Endodermal cell (in vitro differentiated cells): ENCODE measurements at places on chromosomes 3 and 15. TPM values are rescaled to one million over a fixed set of nuclear protein-coding genes. Genes with fewer than 3 reads are reported as not detected.

- DNase-seq = no peak
These were observed 172.7 kb downstream of the SYNPR start for GRCh38 chr3:63450634-63451363.

- DNase-seq = no peak
These were observed 42.9 kb upstream of the TSC22D2 start for GRCh38 chr3:150365132-150365604.

DNA sequence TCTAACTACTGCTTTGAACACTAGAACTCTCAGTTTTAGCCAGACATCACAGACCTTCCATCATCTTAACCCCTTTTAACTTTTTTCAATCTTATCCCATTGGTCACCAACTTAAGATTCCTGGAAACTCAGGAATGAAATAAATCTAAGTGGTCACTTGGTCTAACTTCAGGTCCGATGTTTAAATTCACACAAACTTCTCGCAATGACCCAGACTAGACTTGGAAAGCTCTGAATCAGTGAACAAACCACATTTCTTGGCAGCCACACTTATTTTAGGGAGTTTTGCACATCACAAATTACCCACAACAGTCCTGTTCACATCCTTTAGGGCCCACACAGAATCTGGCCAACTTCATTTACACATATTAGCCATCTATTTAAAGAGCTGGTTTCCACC lies 118.9 kb downstream of the MAGI1 start:
- no peak for DNase-seq

- DNase-seq = no peak
These were observed 407.4 kb downstream of the RSL24D1 start for GRCh38 chr15:54789376-54789775.

DNA sequence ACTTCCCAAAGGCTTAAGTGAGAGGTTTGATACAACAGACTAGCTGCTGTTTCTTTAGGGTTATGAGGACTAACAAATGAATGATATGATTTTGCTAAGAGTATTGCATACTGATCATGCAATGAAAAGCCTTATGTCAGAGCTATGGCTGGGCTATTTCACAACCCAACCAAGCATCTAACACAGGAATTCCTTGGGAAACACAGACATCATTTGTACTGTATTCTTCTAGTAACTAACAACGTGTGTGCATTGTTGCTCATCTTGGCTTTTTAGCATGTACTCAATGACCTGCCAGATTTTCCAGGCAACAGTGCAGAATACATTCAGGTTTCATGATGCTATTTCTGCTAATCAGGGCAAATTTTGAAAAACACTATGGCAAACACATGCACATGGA lies 19.3 kb downstream of the PDZRN3 start:
- DNase-seq = no peak

GRCh38 chr3:88584451-88584850 lies 434.7 kb downstream of the C3orf38 start:
- no peak for DNase-seq

DNA sequence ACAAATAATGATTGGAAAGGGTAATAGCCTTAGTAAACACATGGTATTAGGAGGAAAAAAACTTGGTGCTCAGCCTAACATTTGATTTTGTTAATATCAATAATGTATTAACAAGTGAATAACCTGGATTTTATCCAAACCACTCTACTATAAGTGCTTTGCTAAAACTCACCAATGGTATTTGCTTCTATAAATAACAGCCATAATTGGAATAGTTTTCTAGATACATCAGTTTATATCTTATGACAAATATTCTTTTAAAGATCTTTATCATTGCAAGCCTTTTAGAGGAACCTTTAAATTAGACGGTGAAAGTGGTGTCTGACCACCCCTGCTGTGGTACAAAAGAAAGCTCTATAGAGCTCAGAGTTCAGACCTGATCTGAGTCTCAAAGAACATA lies 123.9 kb downstream of the SHOX2 start:
- DNase-seq = no peak

GRCh38 chr3:137035631-137036030 lies 77.8 kb downstream of the IL20RB start:
- peak; percentile 86 for DNase-seq

DNA sequence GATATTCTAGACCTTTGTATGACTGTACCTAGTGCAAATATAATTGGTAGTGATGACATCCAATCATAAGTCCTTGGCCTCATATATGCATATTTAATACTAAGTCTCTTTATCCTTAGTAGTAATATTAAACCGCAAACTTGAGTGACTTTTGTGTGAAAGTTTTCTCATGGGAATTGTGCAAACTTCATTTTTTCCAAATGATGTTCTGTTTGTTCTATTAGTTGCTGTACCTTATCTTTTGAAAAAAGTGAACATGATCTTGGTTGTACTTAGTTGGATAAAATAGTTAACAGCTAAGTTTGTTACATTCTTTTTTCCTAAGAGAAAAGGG lies 43.2 kb downstream of the TMEM45A start:
- DNase-seq = no peak

- DNase-seq = peak; percentile 94
These were observed 744.7 kb downstream of the EPHA3 start for GRCh38 chr3:89851974-89852621.

DNA sequence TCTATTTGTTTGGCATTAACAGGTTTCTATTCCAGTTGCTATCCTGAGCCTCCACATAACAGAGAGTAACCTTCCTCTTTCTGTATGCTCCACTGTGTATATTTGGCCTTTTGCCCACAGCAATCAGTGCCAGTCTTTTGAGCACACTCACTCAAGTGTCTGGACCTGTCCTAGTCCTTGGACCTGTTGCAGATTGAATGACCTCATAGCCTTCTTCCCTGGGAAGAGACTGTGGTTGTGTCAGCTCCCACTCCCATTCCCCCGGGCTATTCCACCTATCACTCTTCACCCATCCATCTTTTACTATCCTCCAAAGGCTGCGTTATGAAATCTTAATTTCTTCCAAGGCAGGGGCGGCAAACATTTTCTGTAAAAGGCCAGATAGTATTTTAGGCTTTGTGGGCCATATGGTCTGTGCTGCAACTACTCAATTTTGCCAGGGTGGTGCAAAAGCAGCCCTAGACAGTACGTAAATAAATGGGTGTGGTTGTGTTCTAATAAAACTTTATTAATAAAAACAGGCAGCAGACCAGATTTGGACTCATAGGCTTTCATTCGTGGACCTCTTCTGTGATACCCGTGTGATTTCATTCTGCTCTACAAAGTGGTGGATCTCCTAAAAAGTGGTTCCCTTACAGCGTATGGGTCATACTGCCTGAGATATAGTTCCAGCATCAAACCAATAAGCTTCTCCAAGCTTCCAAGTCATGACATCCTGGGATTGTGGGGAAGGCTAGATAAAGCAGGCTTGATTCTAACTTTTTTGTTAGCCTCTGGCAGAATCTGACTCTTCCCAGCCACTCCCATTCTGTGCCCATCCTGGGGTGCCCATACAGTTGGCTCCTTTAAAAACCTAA lies 57.4 kb downstream of the CDAN1 start:
- no peak for DNase-seq

DNA sequence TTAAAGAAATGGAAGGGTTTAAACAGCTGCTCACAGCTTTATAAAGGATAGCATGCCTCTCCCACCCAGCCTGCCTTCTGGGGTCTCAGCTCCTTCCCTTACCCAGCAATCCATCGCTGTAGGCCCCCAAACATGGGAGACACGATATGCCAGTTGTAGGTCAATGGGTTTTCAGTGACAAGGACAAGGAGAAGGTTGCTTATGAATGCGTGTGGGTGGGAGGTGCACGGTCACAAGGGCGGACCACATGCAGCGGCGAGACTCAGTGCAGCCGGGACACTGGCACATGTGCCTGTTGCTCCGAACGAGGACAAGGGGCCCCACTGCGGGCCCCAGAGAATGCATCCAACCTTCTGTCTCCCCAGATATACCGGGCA lies 67.0 kb downstream of the MGLL start:
- DNase-seq = no peak

DNA sequence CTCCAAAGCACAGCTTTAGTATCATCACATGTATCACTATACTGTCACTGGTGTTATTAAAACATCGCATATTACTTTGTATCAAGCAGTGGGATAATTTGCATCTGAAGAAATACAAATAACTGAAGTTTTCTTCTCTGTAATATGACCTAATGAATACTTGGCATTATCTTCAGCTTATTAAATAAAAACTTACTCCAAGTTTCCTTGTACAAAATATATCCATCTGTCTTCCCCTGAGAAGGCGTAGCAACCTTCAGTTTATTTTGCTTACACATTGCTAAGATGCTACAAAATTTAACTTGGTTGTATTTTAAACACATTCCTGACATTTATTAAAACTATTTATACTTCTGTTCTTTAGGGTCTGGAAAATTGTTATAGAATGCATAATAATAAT lies 13.7 kb downstream of the FGF7 start:
- no peak for DNase-seq

DUOXA1 gene
- total RNA-seq = 0.13 to 1.4 TPM (median 0.86 TPM) in 3 replicates

DUT gene
- total RNA-seq = 43.9 to 73.1 TPM (median 70.9 TPM) in 3 replicates

ARHGAP31 gene
- 1.4 and 2.2 TPM in 2 replicates for total RNA-seq

STAB1 gene
- 0.32 and 0.55 TPM in 2 replicates for total RNA-seq

ILDR1 gene
- total RNA-seq = 2.0 and 2.3 TPM in 2 replicates

CCR2 gene
- not detected in 2 replicates for total RNA-seq

KNG1 gene
- not detected in 3 replicates for total RNA-seq
